NCI-H2081 treated with DMSO at 0.1 percent for 48 hours (cell line): ENCODE measurements at places on chromosomes 2 and 18.

DNA sequence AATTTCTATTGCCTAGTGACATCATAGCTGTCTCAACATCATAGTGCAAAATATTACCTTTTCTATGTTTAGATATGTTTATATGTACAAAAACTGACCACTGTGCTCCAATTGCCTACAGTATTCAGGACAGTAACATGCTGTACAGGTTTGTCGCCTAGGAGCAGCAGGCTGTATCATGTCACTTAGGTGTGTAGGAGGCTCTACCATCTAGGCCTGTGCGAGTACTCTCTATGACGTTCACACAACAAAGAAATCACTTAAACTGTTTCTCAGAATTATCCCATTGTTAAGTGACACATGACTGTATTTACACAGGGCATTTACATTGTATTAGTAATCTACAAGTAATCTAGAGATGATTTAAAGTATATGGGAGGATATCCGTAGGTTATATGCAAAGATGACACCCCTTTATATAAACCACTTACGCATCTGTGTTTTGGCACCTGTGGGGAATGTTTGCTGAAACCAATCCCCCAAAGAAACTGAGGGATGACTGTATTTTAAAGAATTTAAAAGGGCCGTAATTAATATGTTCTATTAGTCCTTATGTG, 24.7 kb downstream of the IL1R2 start:
- DNase-seq, result no peak

DNA sequence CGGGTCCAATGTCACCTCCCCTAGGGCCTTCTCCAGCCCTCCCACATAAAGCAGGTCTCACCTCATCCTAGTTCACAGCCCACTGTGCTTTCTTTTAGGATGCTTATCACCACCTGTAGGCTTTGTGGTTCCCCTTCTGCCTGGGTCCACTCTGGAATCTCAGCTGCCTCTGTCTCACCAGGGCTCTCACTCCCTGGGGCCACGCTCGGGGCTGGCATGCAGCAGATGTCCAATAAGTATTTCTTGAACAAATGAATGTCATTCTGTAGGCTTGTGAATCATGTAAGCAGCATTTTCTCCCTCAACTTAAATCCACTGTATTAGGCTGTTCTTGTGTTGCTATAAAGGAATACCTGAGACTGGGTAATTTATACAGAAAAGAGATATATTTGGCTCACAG, 4.3 kb upstream of the SH3BP4 start:
- no peak for DNase-seq

- DNase-seq, result no peak
Measured at GRCh38 chr18:5452943-5453443, 90.8 kb downstream of the EPB41L3 start.

GRCh38 chr2:173434762-173435569, 80.3 kb downstream of the CDCA7 start:
- no peak for DNase-seq

DNA sequence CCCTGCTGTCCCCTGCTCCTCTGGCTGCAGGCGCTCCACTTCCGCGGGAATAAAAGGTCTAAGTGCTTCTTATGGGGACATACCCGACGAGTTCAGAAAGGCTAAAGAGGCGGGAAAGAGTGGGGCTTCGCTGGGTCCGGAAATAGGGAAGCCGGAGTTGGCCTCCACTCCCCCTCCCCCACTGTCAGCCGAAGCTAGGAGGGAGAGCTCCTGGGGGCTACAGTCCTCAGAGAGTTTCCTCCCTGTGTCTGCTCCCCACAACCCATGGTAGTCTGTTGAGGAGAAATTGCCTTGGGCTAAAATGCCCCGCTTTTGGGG, 7.2 kb downstream of the GAD1 start:
- no peak for DNase-seq

GRCh38 chr2:241584436-241584835, 25.9 kb downstream of the BOK start:
- no peak for DNase-seq

- no peak for DNase-seq
Measured at GRCh38 chr2:17583166-17583565, 42.7 kb downstream of the VSNL1 start.

DNA sequence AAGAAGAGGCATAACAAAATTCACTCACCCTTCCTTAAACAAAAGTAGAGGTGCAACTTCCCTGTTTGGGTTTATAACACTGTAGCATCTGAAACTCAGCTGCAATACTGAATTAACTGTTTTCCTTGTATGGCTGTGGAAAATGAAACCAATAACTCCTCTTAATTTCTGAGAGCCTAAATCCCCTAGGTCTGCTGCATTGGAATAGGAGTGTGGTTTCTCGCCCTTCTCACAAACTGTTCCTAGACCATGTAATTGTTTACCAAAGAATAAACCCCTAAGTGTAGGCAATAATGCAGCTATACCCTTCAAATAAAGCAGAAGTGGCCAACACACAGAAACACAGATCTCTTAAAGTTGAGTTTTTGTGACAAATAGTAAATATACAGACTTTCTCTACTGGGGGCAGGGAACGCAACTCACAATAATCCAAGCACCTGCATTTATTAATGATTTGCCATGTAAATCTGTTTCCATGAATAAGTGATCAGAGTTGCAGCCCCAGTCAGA, 52.0 kb downstream of the RASGRP3 start:
- DNase-seq, result no peak

DNA sequence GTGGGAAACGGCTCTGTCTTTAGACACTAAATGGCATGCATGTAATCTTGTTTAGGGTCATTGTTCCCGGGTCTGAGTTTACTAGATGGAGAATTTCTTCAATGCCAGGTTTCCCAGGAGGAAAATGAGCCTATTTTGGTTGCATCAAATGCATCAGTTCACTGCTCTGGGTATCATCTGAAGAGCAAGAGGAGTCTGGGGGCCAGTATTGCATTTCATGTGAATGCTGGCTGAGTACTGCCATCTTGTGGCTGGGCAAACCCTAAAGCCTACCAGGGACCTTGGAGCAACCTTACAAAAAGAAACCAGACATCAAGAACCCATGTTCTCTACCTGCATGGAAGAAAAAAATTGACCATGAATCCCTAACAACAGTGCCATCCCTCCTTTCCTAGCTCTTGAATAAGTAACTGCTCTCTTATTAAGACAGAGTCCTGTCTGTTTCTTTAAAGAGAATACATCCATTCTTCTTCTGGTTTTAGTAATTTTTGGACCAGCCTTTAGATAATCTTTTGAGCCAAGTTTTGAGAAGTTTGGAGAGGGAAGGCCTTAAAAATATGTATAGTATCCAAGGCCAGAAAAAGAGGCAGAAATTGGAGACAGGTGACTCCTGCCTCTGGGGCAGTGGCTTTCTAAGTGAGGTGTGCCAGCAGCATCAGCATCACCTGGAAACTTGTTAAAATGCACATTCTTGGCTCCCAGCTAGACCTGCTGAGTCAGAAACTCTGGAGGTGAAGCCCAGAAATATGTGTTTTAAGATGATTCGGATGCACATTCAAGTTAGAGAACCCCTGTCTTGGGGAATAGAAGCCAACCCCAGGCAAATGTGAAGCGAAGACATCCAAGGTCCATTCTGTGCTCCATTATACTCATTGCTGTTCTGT, 261.0 kb upstream of the CXCR4 start:
- DNase-seq, result no peak

DNA sequence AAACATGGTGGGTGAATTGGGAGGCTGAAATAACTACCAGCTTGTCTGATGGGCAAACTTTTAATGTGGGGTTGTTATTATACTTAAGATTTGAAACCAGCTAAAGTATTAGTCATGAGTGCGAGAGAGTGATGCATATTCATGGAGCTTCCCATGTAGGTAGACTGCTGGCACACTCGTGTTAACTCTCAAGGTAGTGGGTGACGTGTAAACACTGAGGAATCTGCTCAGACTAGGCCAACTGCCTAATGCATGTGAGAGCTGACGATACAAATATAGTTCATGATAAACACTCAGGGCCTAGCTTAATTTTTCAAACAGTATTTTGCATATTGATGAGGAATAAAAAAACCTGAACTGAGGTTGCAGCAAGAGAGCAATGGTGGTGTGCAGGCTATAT, 1165.7 kb upstream of the PIK3C3 start:
- DNase-seq, result no peak

DNA sequence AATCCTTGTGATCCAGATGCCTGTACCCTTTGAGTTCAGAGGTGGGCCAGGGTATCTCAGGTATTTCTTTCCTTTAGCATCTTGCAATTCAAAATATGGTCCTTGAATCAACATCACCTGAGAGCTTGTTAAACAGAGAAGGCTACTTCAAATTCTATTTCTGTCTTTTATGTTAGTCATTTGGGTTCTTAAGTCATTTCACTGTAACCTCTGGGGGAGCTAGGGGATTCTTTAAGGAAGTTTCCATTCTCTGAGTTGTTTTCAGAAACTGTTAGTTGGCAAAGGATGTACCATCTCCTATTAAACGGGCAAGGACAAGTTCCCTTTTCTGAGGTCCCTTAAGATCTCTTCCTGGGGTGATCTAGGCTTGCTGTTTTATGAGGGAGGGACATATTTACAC, 16.6 kb downstream of the CFLAR start:
- DNase-seq, result no peak

DNA sequence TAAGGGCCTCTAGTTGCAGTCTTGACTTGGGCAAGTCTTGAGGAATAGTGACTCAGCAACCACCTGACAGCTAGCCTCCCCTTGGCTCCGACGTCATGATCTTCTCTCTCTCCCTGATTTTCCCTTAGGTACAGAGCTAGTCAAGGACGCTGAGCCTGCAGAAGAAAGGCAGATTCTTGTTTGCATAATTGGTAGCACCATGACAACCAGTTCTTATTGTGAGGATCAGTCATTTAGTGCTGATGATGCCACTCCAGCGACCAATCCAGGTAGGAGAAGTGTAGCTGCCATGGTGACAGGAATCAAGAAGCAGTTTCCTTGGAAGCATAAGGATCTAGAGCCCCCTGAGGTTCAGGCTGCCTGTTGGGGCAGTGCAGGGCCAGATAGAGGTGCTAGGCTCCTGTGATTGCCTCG, 2.8 kb upstream of the RESP18 start:
- DNase-seq, result no peak

DNA sequence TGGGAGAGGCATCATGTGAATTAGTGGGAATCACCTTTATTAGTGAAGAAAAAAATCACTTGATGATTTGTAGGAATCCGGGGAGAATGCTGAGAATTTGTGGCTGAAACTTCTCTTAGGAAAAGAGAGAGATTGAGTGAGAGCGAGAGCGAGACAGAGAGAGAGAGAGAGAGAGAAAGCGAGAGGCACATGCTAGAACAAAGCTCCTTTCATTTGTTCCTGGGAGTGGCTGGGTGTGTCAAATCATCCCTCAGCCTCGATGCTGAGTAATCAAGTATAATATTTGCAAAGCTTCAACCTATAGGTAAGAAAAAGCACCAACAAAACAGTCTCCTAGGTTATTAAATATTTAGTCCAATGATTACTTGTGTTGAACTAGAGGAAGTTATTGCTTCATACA, 4.4 kb upstream of the SERPINB5 start:
- DNase-seq, result no peak

- DNase-seq, result peak; percentile 25
Measured at GRCh38 chr2:160109939-160110673, 47.7 kb upstream of the PLA2R1 start.

- no peak for DNase-seq
Measured at GRCh38 chr18:61607867-61608266, 274.6 kb downstream of the CDH20 start.

DNA sequence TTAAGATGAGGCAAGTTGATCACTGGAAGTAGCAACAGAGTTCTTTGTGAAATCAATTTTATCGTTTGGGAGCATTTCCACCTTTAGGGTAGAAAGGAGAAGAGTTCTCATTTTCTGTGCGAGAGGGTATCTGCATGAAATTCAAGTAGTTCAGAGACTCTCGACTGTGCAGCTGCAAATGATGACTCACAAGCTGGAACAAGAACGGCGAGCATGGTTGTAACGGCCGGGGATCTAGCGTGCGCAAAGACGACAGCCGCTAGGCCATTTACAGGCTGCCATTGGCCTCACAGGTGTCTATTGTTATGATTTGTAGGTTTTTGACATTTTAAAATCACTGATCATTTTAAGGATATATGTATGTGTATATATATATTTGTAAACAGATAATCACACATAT, 5.2 kb downstream of the KLHL29 start:
- DNase-seq, result no peak

- DNase-seq, result no peak
Measured at GRCh38 chr2:9545502-9545901, 10.1 kb downstream of the ADAM17 start.

- no peak for DNase-seq
Measured at GRCh38 chr2:88925770-88926462, 234.4 kb downstream of the RPIA start.

DNA sequence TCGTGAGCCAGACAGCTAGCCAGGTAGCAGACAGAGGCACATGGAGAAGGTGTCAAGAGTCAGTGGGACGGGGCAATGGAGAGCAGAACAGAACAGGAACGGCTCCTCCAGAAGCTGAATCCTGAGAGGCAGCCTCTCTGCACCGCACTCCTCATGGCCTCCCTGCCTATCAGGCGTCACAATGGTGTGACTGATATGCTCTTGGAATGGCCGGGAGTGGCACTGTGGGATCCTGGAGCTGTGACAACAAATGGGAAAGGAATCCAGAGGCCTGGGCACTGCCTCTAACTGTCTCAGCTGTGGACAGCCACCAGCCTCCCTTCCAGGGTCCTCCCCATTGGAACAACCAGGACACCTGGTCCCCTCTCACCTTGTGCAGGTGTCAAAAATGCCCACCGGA, 89.1 kb upstream of the ID2 start:
- no peak for DNase-seq

- no peak for DNase-seq
Measured at GRCh38 chr2:47070920-47071824, 83.9 kb downstream of the STPG4 start.

DNA sequence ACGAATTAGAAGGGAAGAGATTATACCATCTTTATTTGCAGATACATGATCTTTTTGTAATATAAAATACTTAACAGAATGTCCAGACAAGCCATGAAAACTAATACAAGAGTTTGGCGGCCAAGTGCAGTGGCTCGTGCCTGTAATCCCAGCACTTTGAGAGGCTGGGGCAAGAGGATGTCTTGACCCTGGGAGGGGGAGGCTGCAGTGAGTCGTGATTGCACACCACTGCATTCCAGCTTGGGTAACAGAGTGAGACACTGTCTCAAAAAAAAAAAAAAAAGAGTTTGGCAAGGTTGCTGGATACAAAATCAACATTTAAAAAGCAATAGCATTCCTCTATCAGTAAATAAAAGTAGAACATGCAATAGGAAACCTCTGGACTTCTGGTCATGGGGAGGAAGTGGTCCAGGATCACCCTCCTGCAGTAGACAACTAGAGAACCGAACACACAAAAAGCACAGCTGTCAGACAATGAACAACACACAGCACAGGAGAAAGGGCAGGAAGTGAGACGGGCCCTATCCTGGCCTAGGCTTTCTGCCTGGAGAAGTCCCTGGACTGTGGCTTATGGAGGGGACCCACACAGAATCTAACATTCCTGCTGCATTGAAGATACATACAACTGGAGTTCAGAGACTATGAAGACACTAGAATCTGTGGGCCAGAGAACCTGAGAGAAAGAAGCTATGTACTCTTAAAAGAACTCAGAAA, 118.9 kb upstream of the ARL4C start:
- no peak for DNase-seq

GRCh38 chr2:177669625-177670330, 277.2 kb downstream of the AGPS start:
- no peak for DNase-seq

GRCh38 chr2:30675758-30676157, 131.5 kb downstream of the CAPN13 start:
- no peak for DNase-seq

- no peak for DNase-seq
Measured at GRCh38 chr18:63559567-63560491, 17.7 kb downstream of the SERPINB12 start.
